ENCODE measurements at places on chromosomes 12 and 14. TPM values are rescaled to one million over a fixed set of nuclear protein-coding genes. Genes with fewer than 3 reads are reported as not detected.

Gene MYL2
- 24.0 TPM for total RNA-seq

Gene MAP3K12
- 7.7 TPM for total RNA-seq

Gene C12orf42
- total RNA-seq = not detected

Gene NEUROD4
- total RNA-seq = not detected

Gene C12orf56
- not detected for total RNA-seq

Gene NXPH4
- 0.29 TPM for total RNA-seq

Gene ZBTB39
- 4.5 TPM for total RNA-seq

Gene ZFHX2
- total RNA-seq = 1.0 TPM

Gene ERBB3
- 5.4 TPM for total RNA-seq

DNA sequence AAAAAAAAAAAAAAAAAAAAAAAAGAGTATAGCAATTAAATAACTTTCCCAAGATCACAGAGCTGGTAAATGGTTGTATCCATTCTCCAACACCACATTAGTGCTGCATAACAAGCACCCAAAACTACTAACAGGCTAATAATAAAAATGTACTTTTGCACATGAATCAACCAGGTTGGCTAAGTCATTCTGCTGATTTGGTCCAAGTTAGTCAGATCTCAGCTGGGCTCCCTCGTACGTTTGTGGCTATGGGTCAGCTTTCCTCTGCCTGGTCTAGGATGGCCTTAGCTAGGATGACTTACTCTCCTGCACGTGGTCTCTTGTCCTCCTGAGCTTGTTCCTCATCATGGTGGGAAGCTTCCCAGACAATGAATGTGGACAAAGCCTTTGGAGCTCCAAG lies 7.9 kb upstream of the PLEKHG6 start:
- no peak for DNase-seq

GRCh38 chr12:60195483-60195882 lies 599.7 kb downstream of the SLC16A7 start:
- DNase-seq = no peak

GRCh38 chr12:55925870-55926737 lies 1.6 kb downstream of the PYM1 start:
- DNase-seq = no peak

- no peak for DNase-seq
Observed at GRCh38 chr12:52415870-52416750, 10.0 kb upstream of the KRT82 start.

GRCh38 chr12:64450711-64451486 lies 1.0 kb upstream of the TBK1 start:
- DNase-seq = no peak

DNA sequence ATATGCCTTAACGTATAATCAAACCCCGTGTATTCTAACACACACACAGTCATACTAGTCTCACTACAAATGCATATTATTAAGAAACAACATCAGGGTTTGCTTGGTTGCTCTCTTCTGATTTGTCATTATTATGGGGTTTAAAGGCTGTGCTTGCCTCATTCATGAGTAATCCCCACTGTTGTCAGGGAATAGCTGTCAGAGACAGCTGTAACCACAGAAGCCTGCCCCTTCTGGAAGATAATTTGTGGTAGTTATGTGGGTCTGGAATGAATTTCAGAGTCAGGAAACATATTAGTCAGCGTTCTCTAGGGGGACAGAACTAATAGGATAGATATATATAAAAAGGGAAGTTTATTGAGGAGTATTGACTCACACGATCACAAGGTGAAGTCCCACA lies 456.9 kb upstream of the TMEM132C start:
- DNase-seq = no peak

DNA sequence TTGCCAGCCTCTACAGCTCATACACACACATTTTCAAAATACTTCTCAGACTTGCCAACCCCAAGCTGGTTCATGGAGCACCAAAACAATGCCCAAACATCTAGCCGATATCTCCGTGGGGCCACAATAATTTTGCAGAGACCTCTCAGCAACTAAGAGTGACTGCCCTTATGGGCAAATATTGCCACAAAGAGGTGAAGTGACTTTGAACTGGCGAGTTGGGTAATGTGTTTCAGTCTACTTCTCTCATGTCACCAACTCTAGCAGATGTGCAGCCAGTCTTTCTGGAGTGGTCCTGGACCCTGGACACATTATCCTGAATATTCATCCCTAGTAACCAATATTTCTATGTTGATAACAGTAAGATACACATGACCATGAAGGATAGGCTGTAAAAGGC lies 290.3 kb downstream of the EMP1 start:
- no peak for DNase-seq

GRCh38 chr12:124459852-124460645 lies 107.4 kb downstream of the NCOR2 start:
- DNase-seq = peak; percentile 36

DNA sequence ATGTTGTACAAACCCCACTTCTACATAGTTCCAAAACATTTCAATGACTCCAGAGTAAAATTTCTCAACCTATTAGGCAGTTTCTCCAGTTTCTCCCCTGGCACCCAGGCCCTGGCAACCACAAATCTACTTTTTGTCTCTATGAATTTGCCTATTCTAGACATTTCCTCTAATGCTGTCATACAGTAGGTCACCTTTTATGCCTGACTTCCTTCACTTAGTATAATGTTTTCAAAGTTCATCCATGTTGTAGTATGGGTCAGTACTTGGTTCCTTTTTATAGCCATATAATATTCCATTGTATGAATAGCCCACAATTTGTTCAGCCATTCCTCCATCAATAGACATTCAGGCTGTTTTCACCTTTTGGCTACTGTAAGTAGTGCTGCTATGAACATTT lies 67.0 kb downstream of the SPRING1 start:
- DNase-seq = no peak

DNA sequence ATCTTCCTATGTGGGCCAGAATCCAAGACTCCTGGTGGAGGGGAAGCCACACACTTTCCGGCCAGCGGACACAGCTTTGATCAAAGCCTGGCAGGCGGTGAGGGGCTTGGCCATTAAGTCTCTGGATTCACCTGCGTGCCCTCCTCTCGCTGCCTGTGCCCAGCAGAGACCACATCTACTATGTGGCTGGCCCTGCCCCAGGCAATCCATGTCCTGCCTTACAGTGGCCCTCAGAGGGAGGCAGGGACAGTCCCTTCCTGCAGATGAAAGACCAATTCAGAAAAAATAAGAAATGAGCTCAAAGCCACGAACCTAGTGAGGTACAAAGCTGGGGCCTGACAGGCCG lies 82.7 kb upstream of the GPR68 start:
- DNase-seq = no peak

GRCh38 chr12:79557690-79558315 lies 133.0 kb downstream of the PAWR start:
- DNase-seq = no peak

- no peak for DNase-seq
Observed at GRCh38 chr14:20490563-20490962, 14.8 kb upstream of the RNASE10 start.

DNA sequence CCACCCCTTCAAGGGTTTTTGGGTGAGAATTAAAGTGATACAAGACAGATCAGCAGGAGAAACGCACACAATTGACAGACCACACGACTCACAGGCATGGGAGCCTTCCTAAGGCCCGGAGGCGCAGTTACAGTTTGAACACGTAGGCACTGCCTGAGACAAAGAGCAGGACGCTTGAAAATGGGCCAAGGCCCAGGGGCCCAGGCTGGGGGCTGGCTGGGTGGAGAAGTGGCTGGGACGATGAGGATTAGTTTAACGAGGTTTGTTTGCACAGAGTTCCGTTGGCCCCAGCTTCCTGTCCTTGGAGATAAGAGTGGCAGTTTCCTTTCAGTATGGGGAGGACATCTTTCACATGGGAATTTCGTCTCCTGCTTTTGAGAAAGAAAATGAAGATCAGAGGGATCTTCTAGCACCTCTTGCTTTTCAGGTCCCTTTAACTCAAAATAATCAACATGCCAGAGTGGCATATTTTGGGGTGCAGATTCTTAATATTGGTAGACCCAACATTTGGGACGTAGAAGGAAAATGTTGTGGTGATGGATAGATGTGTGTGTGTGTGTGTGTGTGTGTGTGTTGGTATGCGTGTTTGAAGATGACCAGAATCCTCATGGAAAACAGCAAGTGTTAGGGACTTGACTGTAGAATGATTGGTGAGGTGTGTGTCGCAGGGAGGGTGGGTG lies 44.6 kb downstream of the DLK1 start:
- no peak for DNase-seq

DNA sequence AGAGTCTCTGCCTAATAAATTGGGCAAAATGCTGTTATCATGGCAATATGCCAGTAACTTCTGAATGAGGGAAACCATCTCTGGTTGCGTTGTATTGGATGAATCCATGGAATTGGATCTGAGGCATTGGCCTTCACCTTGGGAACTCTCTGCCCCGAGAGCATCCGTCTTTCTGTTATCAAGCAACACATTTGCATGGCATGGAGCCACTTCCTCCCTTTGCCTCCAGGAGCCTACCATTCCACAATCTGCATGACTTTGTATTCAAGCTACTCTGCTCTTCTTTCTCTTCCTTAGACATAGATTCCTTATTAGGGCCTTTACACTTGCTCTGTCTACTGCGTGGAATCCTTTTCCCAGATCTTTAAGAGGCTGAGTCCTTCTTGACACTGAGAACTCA lies 57.2 kb downstream of the RIC8B start:
- no peak for DNase-seq

- DNase-seq = no peak
Observed at GRCh38 chr14:73287071-73287470, 49.8 kb downstream of the PAPLN start.

- no peak for DNase-seq
Observed at GRCh38 chr12:104792570-104792969, 165.5 kb downstream of the SLC41A2 start.

- no peak for DNase-seq
Observed at GRCh38 chr12:64385468-64385867, 5.1 kb downstream of the C12orf56 start.

DNA sequence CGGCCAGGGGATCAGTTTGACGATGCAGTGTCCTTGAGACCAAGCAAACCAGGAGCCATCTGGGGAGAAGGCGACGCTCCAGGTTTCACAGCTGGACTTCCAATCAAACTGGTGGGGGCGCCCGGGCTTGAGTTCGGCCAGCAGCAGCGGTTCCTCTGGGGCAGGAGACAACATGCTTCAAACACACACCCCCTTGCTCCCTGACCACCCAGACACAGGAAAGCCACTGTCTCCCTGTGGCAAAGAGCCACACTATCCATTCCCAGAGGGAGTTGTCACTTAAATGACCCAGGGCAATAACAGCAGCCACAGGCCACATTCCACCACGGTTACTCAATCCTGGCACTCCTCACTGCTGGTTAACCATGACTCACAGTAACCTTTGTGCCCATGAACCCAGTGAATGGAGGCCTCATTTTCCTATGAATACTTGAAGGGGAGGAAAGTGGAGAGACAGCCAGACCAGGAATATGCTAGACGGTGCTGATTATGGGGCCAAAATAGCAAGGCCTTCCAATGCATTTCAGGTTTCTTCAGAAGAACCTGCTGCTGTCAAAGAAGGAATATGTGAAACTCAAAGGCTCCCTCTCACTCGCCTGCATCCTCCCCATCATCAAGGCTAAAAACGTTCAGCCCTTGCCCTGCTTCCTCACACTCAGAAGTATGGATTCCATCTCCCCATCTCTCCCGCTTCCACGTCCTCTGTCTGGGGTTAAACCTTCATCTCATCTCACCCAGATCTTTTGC lies 8.5 kb downstream of the WSB2 start:
- peak; percentile 87 for DNase-seq

DNA sequence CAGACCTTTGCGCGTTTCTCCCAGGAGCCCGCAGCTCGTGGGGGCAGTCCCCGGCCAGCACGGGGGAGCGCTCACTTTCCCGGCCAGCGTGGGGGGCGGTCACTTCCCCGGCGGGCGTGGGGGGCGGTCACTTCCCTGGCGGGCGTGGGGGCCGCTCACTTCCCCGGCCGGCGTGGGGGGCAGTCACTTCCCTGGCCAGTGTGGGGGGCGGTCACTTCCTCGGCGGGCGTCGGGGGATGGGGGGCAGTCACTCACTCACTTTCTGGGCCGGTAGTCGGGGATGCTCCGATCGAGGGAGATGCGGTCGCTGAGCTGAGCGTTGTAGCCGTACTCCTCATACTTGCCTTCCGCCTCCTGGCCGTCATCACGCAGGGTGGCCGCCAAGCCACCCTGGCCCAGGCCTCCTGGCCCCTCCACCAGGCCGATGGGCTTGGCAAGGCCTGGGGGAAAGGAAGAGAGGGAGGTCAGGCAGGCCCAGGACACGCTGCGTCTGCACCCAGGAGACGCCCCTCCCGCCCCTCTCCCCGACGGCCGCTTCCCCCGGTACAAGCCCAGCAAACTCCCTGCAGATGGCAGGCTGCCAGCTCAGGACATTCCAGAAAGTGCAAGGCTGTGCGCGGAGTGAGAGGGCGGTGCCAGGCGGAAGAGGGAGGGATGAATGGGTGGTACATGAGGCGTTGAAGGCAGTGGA lies 43.3 kb downstream of the GALNT9 start:
- peak; percentile 80 for DNase-seq

GRCh38 chr12:68037616-68038255 lies 48.5 kb downstream of the IFNG-AS1 start:
- DNase-seq = no peak

GRCh38 chr14:66076176-66076575 lies 410.0 kb upstream of the CCDC196 start:
- no peak for DNase-seq

GRCh38 chr14:77301103-77301502 lies 19.6 kb downstream of the POMT2 start:
- peak; percentile 86 for DNase-seq

DNA sequence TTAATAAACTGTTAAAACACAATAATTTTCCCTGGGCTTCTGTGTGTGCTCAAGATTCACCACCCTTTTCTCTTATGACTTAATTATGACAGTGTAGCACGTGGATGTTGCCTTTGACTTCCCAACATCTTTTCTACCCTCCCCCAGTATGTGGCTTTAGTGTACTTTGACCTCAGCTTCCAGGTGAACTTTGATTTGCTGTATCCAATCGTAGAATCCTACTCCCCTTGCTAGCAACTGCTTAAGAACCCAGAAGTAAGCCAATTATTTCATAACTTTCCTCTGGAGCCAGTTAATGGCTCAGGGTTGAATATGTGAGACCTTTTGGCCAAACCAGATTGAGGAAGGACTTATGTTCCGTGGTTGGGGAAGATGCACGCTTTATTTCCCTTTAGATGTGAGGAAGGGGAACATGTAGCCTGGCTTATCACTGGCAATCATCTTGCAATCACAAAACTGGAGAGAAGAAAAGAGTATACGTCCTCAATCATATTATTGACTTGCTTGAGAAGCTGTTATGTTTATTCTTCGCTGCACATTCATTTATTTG lies 259.6 kb upstream of the ATP2B1 start:
- no peak for DNase-seq

DNA sequence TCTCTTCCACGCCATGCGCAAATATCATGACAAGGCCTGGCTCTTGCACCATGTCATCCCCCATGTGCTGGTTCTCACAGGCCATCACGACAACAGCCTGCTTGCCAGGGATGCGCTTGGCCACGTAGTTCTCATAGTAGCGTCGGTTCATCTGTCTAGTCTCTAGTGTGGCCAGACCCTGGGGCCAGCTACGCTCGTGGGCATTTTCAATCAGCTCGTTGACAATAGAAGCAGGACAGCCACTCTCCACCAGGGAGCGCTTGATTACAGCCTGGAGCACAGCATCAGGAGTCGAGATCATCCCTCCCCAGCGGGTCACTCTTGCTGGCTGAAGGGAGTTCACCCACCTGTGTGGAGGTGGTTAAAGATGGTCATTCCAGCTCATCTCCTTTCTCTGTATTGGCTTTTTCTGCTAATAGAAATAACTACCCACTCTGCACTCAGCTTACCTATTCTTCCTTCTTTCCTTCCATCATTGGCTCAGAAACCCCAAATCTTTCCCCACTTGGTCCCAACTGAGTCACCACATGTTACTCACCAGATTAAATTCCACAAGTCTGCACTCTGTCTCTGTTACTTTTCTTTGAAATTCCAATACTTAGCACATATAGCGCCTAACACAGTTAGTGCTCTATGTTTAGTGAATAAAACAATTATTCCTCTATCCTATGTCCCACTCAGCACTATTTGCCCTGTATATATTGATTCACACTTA lies 15.1 kb downstream of the RNF41 start:
- peak; percentile 71 for DNase-seq

All from right cardiac atrium (tissue), 5 donors.